ENCODE measurements at places on chromosomes 6 and 20.

GRCh38 chr6:130517444-130517931 lies 151.7 kb downstream of the TMEM200A start:
- no peak for DNase-seq

DNA sequence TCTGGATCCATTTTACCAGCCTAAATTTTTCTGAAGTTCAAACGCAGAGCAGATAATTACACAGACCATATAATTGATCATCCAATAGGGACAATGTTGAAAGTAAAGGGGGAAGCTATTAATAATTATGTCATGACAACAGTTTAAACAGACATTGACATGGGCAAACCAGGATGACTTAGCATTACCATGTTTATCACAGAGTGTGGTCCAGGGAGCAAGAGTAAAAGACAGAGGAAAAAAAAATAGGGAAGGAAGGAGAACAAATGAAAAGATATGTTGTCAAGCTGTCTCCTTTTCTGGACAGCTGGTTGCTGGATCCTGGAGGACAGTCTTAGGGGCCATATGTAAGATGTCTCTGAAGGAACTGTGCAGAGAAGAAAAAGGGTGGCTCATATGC lies 69.4 kb upstream of the FBXL4 start:
- DNase-seq, result peak; percentile 13

- DNase-seq, result peak; percentile 57
Observed at GRCh38 chr20:18632196-18632789, 44.4 kb downstream of the DTD1 start.

DNA sequence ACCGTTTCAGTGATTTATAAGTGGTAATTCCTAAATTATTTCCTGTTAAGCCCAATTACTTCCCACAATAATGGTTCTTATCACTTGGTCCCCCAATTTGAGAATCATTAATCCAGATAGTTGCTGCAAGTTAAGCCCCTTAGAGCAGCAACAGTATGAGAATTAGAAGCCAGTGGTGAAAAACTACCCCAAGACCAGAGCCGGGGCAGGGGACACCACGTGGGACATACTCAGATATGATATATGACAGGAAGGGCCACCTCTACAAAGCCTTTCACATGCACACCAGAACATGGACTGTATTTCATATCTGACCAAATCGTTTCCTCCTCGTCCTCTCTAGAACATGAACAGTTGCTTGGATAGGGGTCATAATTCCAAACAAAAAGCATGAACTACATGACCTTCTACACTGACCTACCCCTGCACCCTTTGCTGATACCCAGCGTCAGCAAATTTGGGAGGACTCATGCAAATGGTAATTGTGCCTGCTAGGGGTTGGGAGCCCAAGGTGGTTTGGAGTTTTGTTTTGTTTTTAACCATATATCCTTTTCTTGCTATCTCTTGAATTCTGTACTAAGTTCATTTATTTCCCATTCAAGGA lies 3.9 kb downstream of the JAG1 start:
- DNase-seq, result no peak

DNA sequence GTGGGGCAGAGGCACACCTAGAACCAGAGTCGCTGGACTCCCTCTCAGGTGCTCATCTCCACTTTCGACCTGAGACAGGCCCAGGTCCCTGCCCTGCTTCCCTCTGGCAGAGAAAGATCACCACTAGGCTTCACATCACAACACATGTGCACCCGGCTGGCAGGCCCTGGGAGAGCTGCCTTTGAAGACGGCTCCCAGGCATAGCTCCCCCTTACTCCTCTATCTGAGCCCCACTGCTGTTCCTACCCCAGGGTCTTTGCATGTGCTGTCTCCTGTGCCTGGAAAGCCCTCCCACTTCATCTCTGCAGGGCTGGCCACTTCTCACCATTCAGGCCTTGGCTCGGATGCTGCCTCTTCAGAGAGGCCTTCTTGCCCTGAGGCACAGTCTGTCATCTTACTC lies 89.2 kb downstream of the NOL4L start:
- DNase-seq, result no peak

- peak; percentile 71 for DNase-seq
Observed at GRCh38 chr6:139983555-139984276, 609.3 kb upstream of the CITED2 start.

DNA sequence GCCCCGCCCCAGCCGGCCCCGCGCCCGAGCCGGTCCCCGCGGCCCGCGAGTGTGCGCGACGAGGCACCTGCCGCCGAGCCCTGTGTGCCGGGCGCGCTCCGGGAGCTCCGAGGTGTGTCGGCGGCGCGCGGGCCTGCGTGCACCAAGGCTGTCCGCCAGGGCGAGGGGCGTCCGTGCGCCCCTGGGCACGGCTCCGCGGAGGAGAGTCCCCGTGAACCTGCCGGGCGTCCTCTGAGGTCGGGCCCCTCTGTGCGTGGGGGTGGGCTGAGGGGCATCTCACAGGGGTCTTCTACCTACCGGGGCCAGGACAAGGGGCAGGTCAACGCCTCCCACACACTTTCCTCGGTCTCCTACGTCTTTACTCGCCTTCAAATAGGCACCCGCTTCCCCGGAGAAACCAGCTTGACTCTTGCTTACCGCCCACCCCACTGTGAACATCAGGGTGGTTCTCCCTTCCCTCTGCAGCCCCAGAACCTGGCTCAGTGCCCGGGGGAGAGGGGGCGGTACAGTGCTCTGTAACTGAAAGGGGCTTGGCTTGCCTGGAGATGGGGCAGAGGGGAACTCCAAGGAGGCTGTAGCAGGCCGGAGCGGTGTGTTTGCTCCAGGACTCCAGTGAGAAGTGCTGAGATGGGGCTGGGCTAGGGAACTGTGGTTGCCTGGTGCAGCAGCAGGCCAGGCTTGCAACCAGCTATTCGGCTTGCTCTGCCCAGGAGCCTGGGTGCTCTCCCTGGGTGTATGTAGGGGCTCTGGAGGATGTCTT lies at the start of gene SAMD10:
Gene SAMD10 (minus strand): TSS at position 86 of the 760 bp plus-strand sequence. CDS start 175 bp downstream, outside the sequence.
- peak; percentile 40 for DNase-seq

DNA sequence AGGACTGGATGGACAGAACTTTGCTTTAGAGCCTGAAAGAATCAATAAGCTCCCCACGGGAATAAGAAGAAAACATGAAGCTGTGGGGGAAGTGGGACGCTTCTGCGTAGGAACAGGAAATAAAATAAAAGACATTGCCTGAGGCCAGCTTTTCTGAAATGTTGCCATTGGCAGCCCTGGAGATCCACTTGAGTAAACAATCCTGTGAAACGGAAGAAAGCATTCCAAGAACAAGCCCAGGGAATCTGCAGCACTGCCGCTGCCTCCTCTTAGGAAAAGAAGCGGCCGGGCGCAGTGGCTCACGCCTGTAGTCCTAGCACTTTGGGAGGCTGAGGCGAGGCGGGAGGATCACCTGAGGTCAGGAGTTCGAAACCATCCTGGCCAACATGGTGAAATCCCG lies 182.3 kb upstream of the RALGAPA2 start:
- DNase-seq, result no peak

DNA sequence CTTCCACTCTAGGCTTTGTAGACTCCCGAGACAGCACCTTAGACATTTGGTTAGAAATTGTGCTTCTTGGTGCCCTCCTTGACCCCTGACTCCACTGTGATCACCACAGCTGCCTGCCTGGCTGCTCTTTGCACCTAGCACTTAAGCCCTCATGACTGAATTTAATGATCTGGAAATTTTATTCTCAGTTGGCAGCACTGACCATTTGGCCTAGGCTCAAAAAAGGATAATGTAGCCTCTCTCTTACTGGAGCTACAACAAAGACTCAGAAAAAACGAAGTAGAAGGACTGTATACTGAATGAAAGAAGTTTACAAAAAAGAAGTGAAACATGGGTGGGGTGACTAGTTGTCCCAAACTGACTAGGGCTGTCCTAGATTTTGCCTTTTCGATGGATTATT lies 11.3 kb upstream of the ABRACL start:
- DNase-seq, result no peak

DNA sequence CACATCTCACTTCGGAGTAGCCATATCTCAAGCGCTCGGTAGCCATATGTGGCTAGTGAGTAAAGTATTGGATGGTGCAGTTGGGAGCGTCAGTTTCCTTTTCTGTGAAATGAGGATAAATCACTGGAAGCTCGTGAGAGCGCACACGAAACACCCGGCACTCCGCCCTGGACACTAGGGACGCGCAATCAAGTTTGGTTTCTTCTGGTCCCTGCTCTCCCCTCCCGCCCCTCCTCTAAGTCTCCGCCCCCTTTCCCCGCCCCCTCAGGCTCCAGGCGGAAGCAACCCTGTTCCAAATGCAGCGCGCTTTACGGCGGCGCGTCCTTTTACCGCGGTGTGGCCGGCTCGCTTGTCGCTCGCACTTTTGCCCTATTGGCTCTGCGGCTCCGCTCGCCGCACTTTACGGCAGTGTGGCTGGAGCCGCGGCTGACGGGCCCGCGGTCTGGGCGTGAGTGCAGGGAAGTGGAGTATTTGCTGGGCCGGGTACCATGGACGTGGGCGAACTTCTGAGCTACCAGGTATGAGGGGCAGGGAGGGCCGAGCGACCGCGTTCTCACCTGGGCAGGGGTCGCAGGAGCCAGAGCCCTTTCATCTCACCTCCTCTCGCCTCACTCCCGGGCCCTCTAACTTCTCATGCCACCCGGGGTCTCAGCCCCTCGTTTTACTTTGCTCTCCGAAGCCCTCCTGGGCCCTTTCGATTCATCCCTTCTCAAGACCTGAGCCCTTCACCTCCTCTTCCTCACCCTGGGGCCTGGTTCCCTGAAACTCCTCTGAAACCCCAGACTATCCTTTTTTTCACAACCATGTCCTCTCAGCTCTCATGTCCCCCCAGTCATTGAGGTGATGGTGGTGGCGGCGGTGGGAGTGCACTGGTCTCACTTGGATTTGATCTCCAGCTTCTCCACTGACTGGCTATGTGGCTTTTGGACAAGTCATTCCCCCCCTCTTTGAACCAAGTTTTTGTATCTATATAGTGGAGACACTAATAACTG lies at the start of gene CTNNBL1:
Gene CTNNBL1 (plus strand): TSS at position 396 of the 992 bp plus-strand sequence. CDS start 93 bp downstream, at position 489.
- DNase-seq, result peak; percentile 97
